ENCODE measurements at places on chromosomes 3 and 15.

GRCh38 chr3:127820826-127821313 is 1.4 kb downstream of the MGLL start:
- DNase-seq: no peak

DNA sequence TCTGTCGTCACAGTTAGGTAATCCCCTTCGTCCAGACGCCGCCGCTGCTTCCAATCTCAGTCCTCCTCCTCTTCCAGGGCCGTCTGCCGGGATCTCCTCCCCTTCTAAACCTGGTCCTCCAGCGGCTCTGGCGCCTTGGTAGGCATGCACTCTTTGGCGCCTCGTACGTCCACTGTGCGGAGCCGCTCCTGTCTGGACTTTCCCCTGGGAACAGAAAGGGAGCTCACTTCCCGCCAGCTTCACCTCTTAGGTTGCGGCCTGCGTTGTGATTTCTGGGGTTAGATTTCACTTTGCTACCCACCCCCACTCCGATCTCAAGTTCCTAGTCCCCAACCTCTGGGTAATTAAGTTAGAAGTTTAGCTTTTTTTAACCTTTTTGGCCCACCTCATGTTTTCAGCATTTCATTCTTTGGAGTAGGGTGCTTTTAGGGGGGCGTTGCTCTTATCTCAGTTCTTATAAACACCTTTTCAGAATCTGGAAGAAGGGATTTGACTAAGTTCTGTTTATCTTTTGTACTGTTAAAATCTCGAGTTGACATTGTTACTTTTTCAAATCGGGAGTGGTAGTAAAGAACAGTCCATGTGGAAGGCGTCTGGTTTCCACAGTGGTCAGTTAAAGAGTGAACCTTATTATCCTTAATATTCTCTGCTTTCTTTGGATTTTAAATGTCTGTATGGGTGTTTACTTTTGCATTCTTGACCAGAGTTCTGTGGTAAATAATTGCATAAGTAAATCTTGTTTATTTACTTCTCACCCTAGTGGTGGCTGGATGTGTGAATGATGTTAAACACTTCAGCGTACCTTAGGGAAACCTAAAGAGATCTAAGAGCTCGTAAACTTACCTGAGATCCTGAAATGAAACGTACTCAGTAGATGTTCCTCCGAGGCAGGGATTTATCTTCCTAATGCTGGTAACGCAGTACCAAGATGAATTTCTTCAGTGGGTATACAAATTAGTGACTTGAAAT is 611 bp downstream of the CTDSPL2 start:
- DNase-seq: no peak

GRCh38 chr15:52466134-52466701 is 62.5 kb downstream of the MYO5A start:
- no peak for DNase-seq

GRCh38 chr15:84788500-84788899 is 28.7 kb upstream of the ALPK3 start:
- no peak for DNase-seq

GRCh38 chr3:148005456-148005855 is 596.3 kb downstream of the ZIC1 start:
- no peak for DNase-seq

DNA sequence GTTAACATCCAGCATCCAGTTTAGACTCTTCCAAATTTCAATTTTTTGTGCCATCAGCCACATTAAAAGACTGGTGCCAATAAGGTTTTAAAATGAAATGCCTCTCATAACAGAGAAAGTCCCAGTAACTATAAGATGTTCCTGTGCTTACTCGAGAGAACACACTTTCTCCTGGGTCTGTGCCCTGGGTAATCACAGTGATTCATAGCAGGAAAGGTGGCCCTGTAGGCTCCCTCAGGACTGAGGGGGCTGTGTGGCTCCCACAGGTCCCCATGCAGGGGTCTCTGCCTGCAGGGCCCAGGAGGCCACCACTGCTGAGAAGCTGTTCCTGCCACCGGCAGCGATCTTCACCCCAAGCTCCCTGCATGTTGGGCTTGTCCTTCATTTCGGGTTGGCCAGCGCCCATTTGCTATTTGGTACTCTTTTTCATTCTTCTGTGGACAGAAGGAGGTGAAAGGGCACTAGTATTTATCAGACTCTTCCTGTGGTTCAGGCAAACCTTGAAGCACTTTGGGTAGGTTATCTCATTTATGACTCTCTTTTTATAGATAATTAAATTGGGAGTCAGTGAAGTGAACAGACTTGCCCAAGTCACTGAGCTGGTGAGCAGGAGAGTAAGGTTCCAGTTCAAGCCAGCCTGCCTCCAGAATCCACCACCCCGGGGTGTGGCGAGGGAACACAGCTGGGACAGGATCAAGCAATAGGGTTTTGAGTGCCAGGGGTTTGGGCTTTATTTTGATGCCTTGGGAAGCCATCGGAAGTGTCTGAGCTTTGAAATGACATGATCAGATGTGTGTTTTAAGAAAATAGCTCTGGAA is 44.2 kb upstream of the PLXNA1 start:
- no peak for DNase-seq
